ENCODE measurements at places on chromosomes 12 and 14. TPM values are rescaled to one million over a fixed set of nuclear protein-coding genes. Genes with fewer than 3 reads are reported as not detected.

Gene RNU4-1
- total RNA-seq, result 2,546 TPM

DNA sequence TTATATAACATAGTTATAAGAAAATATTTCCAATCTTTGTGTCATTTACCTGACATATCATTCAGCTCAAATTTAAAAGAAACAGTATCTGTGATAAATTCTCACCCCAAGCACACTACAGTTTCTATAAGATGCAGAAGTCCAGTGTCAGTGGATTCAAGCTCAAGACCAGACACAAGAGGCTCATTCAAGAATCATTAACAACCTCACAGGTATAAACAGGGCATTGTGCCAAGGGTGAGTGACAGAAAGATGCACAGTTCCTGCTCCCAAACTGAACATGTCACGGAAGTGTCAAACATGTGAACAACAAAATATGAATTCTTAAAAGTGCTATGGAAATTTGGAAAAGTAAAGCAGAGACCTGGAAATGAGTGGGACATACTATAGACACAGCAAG lies 12.8 kb downstream of the ATP2B1 start:
- DNase-seq, result no peak

- DNase-seq, result no peak
Observed at GRCh38 chr12:58481811-58482210, 438.5 kb downstream of the LRIG3 start.

DNA sequence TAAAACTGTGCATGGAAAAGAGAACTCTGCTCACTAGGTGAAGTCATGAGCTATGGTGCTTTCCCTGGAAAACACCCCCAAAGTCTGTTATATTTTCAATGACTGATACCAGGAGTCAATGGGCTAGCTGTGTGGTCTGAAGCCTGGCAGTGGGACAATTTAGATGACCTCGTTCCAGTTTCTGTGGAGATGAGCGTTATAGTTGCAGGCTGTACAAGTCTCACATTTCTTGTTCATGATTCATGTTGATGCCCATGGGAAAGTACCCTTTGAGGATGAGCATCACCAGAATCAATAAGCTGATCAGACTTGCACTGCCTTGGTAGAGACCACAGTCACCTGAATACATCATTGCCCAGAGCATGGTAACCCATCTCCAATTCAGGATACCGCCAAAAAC lies 70.7 kb downstream of the NOVA1 start:
- no peak for DNase-seq
